ENCODE measurements at places on chromosomes 6 and 20.

DNA sequence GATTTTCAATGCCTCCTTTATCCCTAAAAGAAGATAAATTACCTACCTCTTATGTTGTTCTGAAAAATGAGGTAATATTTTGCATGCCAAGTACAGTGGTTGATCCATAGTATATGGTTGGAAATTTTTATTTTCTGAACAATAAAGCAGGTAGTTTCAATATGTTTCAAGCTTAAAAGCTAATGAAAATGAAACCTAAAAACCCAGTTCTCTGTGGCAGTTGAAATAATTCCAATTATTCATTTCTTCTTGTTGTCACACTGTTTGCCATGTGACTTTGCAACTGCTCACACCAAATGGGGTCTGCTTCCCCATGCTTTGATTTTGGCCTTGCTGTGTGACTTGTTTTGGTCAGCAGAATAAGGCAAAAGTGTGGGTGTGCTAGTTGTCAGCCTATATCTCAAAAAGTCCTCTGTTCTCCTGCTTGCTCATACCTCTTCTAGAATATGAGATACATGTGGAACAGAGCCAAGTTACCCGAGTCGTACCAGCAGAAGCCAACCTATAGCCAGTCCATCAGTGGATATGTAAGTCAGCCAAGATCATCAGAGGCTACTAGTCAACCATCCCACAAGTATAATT, 197.2 kb upstream of the THEMIS start:
- no peak for DNase-seq

GRCh38 chr6:166278579-166279392, 29.4 kb downstream of the PRR18 start:
- no peak for DNase-seq

DNA sequence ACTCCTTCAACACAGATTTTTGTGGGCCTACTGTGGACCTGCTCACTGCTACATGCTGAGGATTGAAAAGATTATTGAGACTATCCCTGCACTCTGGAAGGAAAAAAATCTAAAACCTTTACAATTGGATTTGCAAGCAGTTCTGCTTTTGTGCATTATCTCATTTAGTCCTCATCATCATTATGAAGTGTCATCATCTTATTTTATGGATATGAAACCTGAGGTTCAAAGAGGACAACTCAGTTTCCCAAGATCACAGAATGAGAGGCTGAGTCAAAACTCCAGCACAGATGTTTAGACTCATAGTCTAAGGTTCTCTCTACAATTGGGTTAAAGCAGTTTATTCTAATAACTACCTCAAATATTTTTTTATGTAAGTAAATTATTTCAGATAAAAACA, 160.2 kb upstream of the MARCKS start:
- no peak for DNase-seq

- DNase-seq: no peak
Measured at GRCh38 chr6:42940493-42941045, 11.3 kb downstream of the CNPY3 start.

- DNase-seq: no peak
Measured at GRCh38 chr6:168601546-168601945, 160.6 kb downstream of the SMOC2 start.

DNA sequence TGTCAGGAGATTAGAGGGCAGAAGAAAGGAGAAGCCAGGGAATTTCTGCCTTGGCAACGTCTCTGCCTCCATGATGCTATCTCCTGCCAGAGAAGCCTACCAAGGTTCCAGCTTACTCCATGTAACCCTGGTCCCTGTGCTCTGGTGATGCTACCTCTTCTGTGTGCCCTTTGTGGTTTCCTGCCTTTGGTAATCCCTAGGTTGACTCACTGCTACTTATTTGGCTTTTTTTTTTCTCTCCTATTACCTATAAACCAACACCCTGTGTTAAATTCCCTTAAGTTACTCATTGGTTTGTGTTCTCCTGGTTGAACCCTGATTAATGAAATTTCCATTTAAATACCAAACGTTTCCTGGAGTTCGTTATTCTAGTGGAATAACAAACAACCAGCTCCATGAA, 527.8 kb upstream of the FLRT3 start:
- DNase-seq: no peak

DNA sequence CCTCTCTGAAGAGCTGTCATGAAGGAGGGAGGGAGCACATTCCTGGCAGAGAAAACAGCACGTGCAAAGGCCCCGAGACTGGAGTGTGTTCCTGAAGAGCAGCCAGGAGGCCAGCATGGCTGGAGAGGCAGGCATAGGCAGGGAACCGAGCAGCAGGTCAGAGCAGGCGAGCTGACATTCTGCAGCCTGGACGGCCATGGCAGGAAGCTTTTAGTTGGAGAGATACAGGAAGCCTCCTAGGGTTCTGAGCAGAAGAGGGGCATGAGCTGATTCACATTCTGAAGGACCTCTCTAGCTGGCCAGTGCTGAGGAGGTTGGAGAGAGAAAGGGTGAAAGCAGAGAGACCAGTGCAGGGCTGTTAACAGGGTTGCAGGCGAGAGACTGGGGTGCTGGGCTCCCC, 29.7 kb downstream of the POFUT1 start:
- DNase-seq: no peak

- DNase-seq: no peak
Measured at GRCh38 chr6:29552512-29553051, 7.0 kb downstream of the UBD start.

- no peak for DNase-seq
Measured at GRCh38 chr20:46158476-46158987, 40.4 kb downstream of the CD40 start.

GRCh38 chr6:54003316-54003715, 107.9 kb upstream of the MLIP start:
- DNase-seq: no peak

DNA sequence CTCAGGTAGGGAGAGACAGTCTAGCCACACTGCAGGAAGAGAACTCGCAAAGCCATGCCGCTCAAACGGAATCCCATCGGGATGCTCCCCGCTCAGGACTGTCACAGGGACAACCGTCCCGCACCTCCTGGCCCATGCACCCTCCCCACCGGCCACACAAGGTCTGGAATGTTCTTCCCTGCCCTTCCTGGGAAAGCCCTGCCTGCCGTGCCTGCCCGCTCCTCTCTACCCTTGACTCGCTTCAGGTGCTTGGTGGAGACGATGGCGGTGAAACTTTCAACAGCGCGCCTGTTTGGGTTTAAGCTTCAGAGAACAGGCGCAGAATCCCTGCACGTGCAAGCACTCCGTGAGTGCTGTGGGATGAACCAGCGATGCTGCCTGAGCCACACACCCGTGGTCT, 20.6 kb downstream of the TAF4 start:
- no peak for DNase-seq

- DNase-seq: no peak
Measured at GRCh38 chr6:113697632-113698410, 159.3 kb upstream of the MARCKS start.

- DNase-seq: no peak
Measured at GRCh38 chr6:55775029-55775318, 100.4 kb downstream of the BMP5 start.

- peak; percentile 62 for DNase-seq
Measured at GRCh38 chr6:111938710-111939109, 65.5 kb upstream of the FYN start.

DNA sequence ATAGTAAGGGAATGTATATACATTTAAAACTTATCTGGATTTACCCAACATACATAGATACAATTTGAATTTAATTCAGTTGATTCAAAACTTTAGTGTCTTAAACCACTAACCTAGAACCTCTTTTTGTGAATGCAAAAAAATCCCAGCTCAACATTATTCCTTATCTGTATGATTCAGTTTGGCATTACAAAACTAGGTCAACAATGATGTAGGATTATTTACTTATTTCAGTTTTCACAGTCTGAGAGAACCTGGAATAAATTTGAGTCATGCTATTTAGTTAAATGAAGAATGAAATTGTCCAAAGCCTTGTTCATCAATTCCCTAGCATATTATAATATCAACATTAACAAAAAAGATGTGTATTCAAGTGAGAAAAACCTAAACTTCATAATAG, 7.4 kb upstream of the PLCB1 start:
- no peak for DNase-seq

- no peak for DNase-seq
Measured at GRCh38 chr6:43821101-43821886, 51.3 kb downstream of the VEGFA start.

DNA sequence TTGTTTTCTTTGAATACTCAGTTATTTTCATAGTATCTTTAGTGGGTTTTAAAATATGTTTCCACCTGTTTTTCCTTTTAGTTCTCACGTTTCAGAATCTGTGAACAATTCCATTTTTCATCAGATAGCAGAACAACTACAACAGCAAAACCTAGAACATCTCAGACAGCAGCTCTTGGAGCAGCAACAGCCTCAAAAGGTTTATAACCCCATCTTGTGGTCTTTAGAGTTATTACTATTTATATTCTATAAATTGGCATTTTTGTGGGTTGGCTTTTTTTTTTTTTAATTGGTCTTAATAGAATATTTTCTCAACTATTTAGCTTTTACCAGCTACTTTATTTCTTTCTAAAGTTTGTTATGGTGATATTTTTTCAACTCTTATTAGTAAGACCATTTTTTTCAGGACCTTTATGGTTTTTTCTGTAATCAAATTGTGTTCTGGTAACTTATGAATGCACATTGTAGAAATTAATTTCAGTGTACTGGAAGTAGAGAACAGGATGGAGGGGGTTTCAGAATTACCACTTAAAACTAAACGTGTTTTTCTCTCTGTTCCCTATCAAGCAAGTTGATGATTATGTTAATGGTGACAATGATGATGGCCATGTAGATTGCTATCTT, 72.2 kb downstream of the SCAF8 start:
- DNase-seq: peak; percentile 2

DNA sequence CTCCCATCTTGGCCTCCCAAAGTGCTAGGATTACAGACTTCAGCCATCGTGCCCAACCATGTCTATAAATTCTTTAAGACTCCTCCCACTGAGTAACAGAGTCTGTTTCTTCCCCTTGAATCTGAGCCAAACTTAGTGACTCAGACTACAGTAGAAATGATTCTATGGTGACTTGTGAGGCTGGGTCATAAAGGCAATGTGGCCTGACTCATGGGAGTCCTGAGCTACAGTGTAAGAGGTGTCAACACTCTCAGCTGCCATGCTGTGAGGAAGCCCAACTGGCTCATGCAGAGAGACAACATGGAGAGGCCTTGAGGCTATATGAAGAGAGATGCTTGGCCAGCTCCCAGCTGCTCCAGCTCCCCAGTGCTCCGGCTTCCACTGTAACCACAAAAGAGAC, 5.2 kb upstream of the NRSN2 start:
- no peak for DNase-seq

- DNase-seq: no peak
Measured at GRCh38 chr6:15479761-15480160, 183.1 kb downstream of the DTNBP1 start.

GRCh38 chr6:43123461-43124314, 47.4 kb upstream of the SRF start:
- no peak for DNase-seq

DNA sequence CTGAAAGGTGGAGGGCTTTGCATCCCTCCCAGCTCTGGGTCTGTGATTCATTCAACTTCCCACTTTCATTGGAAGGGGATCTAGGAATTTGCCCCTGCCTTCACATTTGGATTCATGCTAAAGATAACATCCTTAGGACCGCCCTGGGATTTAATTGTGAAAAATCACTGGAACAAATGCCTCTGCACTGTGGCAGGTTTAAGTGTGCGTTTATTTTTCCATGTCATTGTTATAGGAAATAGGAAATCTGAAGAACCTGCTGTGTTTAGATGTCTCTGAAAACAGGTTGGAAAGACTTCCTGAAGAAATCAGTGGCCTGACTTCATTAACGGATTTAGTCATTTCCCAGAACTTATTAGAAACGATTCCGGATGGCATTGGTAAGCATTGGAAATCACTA, 104.7 kb downstream of the LRRC1 start:
- DNase-seq: no peak

GRCh38 chr20:21450572-21450971, 53.2 kb upstream of the NKX2-4 start:
- no peak for DNase-seq

GRCh38 chr6:32107406-32107805, 1.7 kb downstream of the TNXB start:
- no peak for DNase-seq

- peak; percentile 71 for DNase-seq
Measured at GRCh38 chr6:27332692-27333641, 20.9 kb upstream of the POM121L2 start.

- no peak for DNase-seq
Measured at GRCh38 chr6:21074484-21074883, 519.1 kb upstream of the SOX4 start.

GRCh38 chr6:156776840-156777576, at the start of gene ARID1B:
Gene ARID1B (plus strand): TSS chr6:156777378. CDS start chr6:156777681, 303 bp downstream.
- DNase-seq: peak; percentile 79

DNA sequence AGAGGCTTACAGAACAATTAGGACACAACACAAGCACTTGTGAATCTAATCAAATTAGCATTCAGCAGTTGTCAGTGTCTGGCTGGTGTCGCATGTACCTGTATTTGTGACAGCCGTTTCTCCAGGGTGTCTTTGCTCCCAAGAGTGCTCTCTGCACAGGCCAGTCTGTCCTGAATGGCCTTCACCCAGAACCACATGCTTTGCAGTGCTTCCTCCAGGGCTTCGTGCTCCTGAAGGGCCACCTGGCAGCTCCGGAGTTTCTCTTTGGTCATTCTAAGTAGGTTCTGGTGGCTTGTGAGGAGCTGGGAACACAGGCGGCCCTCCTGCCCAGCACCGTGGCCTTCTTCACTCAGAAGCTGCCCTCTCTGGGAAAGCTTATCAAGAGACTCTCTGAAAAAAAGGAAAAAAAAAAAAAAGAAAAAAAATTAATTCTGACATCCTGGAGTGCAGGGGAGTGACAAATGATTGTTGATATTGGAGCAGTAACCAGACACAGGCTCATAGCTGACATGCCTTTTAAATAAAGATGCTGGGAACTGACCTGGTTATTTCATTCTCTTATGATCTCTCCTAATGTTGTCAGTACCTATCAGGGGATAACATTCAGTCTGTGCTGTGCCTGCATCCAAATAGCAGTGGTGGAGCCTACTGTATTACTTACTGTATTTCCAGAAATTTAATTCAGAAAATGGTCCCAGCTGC, 245.8 kb downstream of the SYNE1 start:
- DNase-seq: no peak

- no peak for DNase-seq
Measured at GRCh38 chr20:1491281-1491840, at the start of gene SIRPB2. Gene SIRPB2 (minus strand): TSS chr20:1491420. CDS start chr20:1491359, 61 bp downstream.

Data from NCI-H345 (cell line).